ENCODE measurements at places on chromosomes 16 and 17. TPM values are rescaled to one million over a fixed set of nuclear protein-coding genes. Genes with fewer than 3 reads are reported as not detected.

GRCh38 chr16:74249254-74249653 lies 47.4 kb upstream of the PSMD7 start:
- DNase-seq, result no peak

- no peak for DNase-seq
Observed at GRCh38 chr16:24204150-24204665, 51.9 kb upstream of the CACNG3 start.

DNA sequence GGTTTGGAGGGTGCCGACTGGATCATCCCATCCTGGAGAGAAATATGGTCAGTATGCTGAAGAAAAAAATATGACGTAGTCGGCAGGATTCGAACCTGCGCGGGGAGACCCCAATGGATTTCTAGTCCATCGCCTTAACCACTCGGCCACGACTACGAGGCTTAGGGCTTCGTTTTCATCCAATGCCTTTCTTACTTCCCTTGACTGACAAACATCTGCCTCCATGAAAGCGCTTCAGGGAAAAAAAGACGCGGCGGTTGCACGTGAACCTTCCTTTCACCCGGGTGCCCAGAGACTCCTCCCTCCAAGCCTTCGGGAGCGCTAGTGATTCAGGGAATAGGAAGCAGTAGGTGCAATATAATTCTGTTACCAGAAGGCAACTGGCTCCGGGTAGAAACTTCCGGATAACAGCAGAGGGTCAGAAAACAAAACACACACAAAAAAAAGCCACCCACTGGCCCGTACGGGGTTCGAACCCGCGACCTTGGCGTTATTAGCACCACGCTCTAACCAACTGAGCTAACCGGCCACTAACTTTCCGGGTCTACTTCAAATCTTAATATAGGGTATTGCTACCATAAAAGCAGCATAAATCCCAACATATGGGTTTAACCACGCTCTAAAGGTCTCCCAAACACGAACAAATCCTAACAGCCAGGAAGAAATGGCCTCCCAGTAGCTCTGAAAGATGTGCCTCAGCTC lies 16.3 kb upstream of the AURKB start:
- DNase-seq, result peak; percentile 81

Gene HLF
- total RNA-seq, result 1.0 TPM

Gene BAIAP3
- total RNA-seq, result 0.57 TPM
